ENCODE measurements at places on chromosomes 7 and 10.
A peak's percentile ranks its signal among the peaks of the same experiment; 100 is the strongest.

- no peak overlapping the region for H3K4me3 ChIP-seq
- no peaks in the 10 kb centered on the region for H3K36me3 ChIP-seq
- H3K27me3 ChIP-seq = peaks cover 4% of the 10 kb centered on the region
- H3K27ac ChIP-seq = no peak overlapping the region
- no peaks in the 10 kb centered on the region for H3K4me1 ChIP-seq
These were observed 52.6 kb downstream of the BRI3 start for GRCh38 chr7:98334081-98334480.

DNA sequence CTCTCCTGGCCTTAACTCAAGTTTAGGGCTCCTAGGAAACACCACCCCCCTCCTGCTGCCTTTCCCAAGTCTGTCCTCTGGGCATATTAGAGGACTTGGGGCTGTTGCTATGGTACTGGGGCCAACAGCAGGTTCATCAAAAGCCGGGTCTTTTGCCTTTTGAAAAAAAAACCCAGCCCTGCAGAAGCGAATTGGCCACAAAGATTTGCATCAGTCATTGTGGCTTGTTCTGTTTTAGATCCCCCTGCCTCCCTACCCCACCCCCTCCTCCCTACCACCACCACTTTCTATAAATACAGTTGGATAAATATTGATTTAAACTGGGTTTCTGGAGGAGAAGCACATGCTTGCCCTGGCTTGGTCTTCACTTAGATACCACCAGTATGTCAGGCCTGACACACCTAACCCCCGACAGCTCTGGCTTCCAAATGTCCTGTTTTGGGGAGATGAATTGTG, 7.0 kb downstream of the MXI1 start:
- H3K27me3 ChIP-seq = no peaks in the 10 kb centered on the region
- peaks cover 56% of the 10 kb centered on the region for H3K4me1 ChIP-seq
- no peak for DNase-seq

DNA sequence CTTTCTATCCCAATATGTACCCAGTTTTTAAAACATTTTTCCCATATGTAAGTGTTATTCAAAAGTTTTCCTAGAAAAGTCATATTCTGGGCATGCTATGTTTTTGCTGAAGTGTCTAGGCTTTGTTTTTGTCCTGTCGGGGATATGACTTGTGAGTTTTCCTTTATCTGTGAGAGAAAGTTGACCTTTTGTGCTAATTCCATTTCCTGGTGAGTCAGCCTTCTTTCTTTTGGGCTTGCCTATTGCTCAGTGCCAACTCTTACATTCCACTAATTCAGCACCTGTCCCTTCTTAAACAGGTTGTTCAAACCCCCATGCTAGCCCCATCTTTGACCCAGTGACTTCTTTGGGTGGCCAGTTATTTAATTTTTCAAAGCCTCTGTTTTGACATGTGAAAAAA, 146.2 kb downstream of the AHR start:
- DNase-seq = no peak
- H3K36me3 ChIP-seq = peaks cover 8% of the 10 kb centered on the region
- no peak overlapping the region for H3K27ac ChIP-seq
- H3K4me1 ChIP-seq = no peaks in the 10 kb centered on the region
- H3K4me3 ChIP-seq = no peak overlapping the region

GRCh38 chr10:45008524-45009161, 7.9 kb downstream of the ZNF22 start:
- no peak overlapping the region for H3K27ac ChIP-seq
- DNase-seq = no peak
- H3K4me1 ChIP-seq = no peaks in the 10 kb centered on the region
- H3K4me3 ChIP-seq = no peak overlapping the region
- peaks cover 16% of the 10 kb centered on the region for H3K36me3 ChIP-seq

- H3K4me1 ChIP-seq = peaks cover 18% of the 10 kb centered on the region
- H3K27me3 ChIP-seq = peaks cover 31% of the 10 kb centered on the region
- no peak overlapping the region for H3K4me3 ChIP-seq
- no peak for DNase-seq
- H3K27ac ChIP-seq = no peak overlapping the region
- H3K36me3 ChIP-seq = peaks cover 2% of the 10 kb centered on the region
These were observed 5.3 kb upstream of the CLIP2 start for GRCh38 chr7:74283858-74284447.

DNA sequence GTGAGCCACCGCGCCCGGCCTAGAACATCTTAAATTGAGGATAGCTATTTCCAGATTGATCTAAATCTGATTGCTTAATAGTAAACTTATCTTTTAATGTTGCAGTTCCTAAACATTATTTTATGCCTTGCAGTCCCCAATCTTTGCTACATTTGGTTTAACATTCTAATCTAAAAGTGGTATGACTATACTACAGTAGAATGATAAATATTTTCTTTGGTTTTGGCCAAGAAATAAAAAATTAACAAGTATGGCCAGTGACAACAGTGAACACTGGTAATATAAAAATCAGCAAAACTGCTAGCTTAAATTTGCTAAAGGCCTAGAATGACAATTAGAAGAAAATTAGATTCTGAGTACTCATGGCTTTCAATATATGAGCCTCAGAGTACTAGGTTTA, 73.5 kb downstream of the CDK6 start:
- no peaks in the 10 kb centered on the region for H3K27me3 ChIP-seq
- no peak for DNase-seq
- H3K36me3 ChIP-seq = peaks cover 4% of the 10 kb centered on the region
- peaks cover 8% of the 10 kb centered on the region for H3K4me1 ChIP-seq
- no peak overlapping the region for H3K4me3 ChIP-seq
- H3K27ac ChIP-seq = no peak overlapping the region

GRCh38 chr10:19952224-19953010, 136.2 kb downstream of the PLXDC2 start:
- H3K4me1 ChIP-seq = no peaks in the 10 kb centered on the region
- H3K27me3 ChIP-seq = no peaks in the 10 kb centered on the region
- no peak for DNase-seq
- no peak overlapping the region for H3K27ac ChIP-seq
- H3K36me3 ChIP-seq = no peaks in the 10 kb centered on the region

DNA sequence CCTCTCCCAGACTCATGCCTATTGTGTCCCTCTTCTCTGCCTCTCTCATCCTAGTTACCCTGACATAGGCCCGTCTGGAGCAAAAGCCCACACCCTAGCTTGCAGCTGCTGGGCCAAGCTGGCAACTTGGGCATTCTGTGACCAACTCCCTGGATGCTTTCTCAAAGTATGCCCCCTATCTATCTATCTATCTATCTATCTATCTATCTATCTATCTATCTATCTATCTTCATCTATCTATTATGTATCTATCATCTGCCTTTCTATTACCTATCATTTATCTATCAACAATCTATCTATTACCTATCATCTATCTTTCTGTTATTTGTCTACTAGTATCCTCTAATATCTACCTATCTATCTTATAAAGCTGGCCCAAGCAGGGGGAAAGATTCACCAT, 45.4 kb upstream of the COL13A1 start:
- H3K27me3 ChIP-seq = peaks cover 10% of the 10 kb centered on the region
- no peaks in the 10 kb centered on the region for H3K36me3 ChIP-seq
- H3K4me1 ChIP-seq = no peaks in the 10 kb centered on the region
- peak; percentile 18 for DNase-seq
- H3K4me3 ChIP-seq = no peak overlapping the region

Measured in naive thymus-derived CD8-positive, alpha-beta T cell (primary cell).